A549 treated with Hydrocortisone at 1 μM for 4 hours (cell line): ENCODE measurements at places on chromosomes 12 and 14. TPM values are rescaled to one million over a fixed set of nuclear protein-coding genes. Genes with fewer than 3 reads are reported as not detected.

Gene WNT1
- 0.07 to 0.15 TPM (median 0.12 TPM) in 5 replicates for total RNA-seq

Gene INSM2
- 0.05 to 0.10 TPM (median 0.05 TPM) in 4 of 5 replicates, not detected in the other for total RNA-seq

Gene LPAR5
- 0.58 to 1.0 TPM (median 0.70 TPM) in 5 replicates for total RNA-seq

Gene TOMM20L
- total RNA-seq = 0.20 TPM in 1 of 5 replicates, not detected in the others

Gene GOLT1B
- total RNA-seq = 84.1 to 114 TPM (median 90.2 TPM) in 5 replicates

Gene GPRC5D
- total RNA-seq = not detected in 5 replicates

Gene PRH2
- total RNA-seq = 0.29 to 0.47 TPM in 2 of 5 replicates, not detected in the others

Gene FAM161B
- 1.5 to 1.8 TPM (median 1.7 TPM) in 5 replicates for total RNA-seq

Gene MUCL1
- not detected in 5 replicates for total RNA-seq

Gene KRT86
- total RNA-seq = 27.6 to 49.8 TPM (median 46.4 TPM) in 5 replicates

Gene CCDC177
- 0.02 to 0.06 TPM (median 0.04 TPM) in 4 of 5 replicates, not detected in the other for total RNA-seq

Gene RDH5
- 1.6 to 2.7 TPM (median 2.1 TPM) in 5 replicates for total RNA-seq

Gene FGF23
- not detected in 5 replicates for total RNA-seq

Gene IRAK4
- total RNA-seq = 3.7 to 5.1 TPM (median 4.8 TPM) in 5 replicates

Gene DPPA3
- total RNA-seq = not detected in 5 replicates
